ENCODE measurements at places on chromosomes 6 and 20.
A peak's percentile ranks its signal among the peaks of the same experiment; 100 is the strongest.

DNA sequence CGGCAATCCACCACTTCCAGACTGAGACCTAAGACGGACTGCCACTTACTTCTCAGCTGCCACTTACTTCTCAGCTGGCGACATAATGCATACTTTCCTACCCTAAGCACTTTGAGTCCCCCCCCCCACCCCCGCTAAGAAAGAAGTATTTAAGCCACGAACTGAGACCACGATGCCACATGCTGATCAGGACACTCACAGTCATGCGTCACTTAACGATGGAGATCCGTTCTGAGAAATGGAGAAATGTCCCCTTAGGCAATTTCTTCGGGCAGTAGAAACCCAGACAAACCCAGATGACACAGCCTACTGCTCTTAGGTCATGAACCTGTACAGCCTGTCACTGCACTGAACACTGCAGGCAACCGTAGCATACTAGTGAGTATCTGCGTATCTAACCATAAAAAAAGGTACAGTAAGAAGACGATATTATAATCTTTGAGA lies 690 bp downstream of the IFNGR1 start:
- DNase-seq = peak; percentile 51

DNA sequence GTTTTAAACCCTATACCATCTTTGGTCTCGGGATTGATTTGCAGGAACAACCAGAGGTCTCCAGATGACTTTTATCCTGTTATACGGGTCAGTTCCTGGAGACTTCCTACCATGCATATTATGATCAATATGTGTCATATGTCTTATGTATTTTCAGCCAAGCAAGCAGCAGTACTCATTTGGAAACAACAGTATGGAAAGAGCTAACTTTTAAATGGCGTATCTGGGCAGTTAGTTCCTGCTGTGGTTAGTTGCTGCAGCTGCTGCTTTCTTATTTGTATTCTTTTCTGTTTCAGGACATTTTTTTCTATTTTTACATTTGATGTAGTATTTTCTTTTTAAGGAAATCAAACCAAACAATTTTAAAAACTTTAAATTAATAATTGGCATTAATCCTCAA lies 207.5 kb downstream of the MANEA start:
- DNase-seq = no peak

GRCh38 chr20:45019762-45020123 lies 53.4 kb downstream of the STK4 start:
- no peak for DNase-seq

DNA sequence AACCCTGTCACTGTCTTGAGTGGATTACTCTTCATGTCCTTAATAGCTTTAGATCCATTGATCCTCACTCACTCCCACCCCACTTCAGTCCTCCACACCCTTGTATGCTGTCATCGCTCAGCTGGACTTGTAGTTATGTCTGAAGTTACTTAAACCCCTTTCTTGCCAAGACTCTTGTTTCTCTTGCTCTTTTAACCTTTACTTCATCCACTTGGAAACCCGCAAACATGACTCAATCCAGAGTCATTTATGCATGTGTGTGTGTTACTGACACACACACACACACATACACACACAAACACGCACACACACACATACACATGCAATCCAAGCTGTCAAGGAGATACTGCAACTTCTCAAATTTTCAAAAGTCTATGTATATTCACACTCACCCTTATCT lies 341.8 kb downstream of the SYNE1 start:
- DNase-seq = no peak

- DNase-seq = peak; percentile 37
These were observed 4.7 kb downstream of the GTSF1L start for GRCh38 chr20:43722153-43722505.

DNA sequence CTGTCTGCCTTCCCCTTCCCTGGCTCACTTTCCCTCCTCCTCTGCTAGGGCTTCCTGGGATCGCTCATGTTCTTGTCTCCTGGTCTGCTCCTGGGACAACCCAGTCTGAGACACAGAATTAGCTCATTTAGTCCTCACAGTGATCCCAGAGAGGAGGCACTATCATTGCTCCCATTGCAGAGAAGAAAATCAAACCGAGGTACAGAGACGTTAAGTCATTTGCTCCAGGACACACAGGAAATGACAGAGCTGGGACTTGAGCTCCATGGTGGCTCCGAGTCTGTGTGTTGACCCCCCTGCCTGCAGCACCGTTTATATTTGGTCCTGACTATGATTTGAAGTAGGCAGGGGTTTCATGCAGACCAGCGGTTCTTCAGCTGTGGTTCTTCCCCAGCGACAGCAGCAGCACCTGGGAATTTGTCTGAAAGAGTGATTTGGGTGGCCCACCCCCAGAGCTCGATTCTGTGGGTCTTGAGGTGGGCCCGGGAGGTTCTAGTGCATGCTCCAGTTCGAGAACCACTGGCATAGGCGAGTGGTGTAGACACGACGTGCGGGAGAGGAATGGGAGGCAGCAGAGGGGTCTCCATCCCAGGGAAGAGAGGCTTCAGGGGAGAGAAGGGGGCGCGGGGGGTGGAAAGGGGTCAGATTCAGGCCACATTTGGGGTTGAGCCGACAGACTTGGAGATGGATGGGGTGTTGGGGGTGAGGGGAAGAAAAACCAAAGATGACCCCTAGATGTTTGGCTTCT lies 24.7 kb downstream of the PCK1 start:
- no peak for DNase-seq

DNA sequence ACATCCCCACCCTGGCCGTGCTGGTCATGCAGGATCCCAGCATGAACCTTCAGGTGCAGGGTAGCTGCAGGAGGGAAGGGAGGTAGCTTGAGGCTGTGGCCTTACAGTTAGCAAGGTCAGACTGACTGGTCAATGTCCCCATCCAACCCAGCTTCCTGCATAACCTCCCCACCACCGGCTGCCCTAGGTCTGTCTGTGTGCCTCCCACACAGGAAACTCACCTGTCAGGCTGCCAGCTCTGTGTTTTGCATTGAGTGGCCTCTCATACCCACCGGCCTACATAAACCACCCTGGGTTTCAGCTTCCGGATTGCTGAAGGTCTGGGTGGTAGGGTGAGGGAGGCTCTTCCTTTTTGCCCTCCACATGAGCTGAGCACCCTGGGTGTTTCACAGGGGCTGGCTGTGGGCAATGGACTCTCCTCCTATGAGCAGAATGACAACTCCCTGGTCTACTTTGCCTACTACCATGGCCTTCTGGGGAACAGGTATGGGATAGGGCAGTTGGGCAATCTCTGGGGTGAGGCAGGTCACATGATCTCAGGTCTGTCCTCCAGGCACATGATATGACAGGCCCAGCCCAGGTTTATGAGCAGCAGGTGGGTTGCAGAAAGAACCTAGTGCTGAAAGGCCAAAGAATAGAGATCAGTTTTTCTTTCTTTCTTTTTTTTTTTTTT lies 1.8 kb downstream of the CTSA start:
- DNase-seq = peak; percentile 51

DNA sequence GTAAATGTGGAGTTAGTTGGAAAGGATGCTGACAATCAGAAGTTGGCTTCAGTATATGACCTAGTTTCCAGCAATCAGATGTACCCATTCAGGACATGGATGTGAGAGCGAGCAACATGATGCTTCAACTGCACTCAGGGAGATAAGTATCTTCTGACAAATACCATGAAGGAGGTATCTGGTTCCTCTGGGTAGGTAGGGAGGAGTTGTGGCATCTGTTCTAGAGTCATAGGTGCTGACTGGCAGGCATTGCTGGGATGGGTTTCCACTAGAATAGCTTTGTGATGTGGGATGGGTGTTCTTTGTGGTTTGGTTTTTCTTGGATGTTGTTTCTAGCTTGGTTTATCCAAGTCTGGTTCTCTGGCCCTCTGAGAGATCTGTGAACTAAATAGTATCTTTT lies 3.9 kb upstream of the REV3L start:
- DNase-seq = peak; percentile 63

- no peak for DNase-seq
These were observed 64.1 kb downstream of the CLIC5 start for GRCh38 chr6:45951321-45952167.

DNA sequence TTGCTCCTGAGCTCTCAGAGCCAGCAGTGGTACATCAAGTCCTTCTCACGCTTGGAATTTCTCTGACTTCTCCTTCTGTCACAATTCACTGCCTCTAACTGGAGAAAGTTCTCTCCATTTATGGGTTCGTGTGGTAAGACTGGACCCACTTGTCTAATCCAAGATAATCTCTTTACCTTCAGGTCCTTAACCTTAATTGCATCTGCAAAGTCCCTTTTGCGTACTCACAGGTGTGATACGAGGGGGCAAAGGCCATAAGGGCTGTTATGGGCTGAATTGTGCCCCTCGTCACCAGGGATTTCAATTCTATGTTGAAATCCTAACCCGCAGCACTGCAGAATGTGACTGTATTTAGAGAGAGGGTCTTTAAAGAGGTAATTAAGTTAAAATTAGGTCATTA lies 27.5 kb upstream of the TBC1D22B start:
- no peak for DNase-seq

GRCh38 chr6:74805916-74806696 lies 399.7 kb downstream of the COL12A1 start:
- no peak for DNase-seq

- DNase-seq = no peak
These were observed 102.4 kb downstream of the SULF2 start for GRCh38 chr20:47682916-47683315.

GRCh38 chr6:87136963-87137362 lies 18.4 kb upstream of the ZNF292 start:
- no peak for DNase-seq

DNA sequence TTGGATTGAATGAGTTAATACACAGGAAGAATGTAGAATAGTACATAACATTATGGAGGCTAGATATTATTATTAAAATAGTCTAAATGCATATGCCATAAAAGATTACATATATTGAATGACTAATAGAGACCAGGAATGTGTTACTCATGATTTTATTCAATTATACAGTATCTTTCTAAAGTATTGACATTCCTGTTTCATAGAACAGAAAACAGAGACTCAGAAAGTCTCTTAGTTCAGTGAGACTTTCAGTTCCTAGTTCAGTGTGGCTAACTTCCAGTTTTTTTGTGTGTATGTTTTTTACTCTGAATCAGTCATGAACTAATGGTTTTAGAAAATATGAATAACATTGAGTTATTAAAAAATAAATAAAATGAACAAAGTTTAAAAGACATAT lies 34.6 kb upstream of the TMEM244 start:
- no peak for DNase-seq

DNA sequence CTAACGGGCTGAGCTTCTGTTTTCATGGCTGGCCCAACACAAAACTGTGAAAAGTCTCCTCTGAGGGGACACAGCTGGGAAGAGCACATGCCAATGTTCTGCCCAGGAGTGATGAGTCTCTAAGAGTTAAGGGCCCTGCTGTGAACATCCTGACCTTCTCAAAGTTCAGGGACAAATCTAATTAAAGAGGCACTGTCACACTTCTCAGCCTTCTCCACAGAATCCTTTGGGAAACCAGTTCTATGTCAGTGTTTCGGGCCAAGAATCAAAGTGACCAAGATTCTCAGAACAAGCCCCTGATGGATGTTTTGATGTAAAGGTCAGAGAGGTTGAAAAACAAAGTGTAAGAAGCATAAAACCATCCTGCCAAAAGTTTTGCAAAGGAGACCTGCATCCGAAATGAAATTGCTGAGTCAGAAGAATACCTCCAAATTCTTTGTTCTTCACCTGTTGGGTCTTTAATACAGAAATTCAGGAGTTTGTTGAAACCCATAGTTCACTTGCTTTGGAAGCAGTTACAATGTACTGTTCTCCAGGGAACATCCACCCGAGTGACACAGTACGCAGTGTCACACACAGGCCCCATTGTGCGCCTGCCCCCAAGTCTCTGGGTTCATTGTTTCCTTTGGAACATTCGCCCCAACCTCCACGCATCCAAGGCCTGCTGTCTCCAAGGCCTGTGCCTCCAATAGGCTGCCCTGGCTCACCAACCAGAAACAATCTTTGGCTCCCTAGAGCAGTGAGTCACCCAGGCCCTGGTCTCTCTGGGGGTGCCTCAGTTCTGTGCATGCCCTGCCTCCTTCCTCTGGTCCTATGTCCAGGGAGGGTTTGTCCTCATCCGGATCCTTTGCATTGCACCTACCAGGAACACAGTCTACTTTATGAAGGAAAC lies 65.5 kb upstream of the QKI start:
- DNase-seq = no peak

GRCh38 chr6:132931936-132932514 lies 117.7 kb downstream of the RPS12 start:
- DNase-seq = no peak

- DNase-seq = no peak
These were observed 61.6 kb downstream of the MDGA1 start for GRCh38 chr6:37636116-37636515.

DNA sequence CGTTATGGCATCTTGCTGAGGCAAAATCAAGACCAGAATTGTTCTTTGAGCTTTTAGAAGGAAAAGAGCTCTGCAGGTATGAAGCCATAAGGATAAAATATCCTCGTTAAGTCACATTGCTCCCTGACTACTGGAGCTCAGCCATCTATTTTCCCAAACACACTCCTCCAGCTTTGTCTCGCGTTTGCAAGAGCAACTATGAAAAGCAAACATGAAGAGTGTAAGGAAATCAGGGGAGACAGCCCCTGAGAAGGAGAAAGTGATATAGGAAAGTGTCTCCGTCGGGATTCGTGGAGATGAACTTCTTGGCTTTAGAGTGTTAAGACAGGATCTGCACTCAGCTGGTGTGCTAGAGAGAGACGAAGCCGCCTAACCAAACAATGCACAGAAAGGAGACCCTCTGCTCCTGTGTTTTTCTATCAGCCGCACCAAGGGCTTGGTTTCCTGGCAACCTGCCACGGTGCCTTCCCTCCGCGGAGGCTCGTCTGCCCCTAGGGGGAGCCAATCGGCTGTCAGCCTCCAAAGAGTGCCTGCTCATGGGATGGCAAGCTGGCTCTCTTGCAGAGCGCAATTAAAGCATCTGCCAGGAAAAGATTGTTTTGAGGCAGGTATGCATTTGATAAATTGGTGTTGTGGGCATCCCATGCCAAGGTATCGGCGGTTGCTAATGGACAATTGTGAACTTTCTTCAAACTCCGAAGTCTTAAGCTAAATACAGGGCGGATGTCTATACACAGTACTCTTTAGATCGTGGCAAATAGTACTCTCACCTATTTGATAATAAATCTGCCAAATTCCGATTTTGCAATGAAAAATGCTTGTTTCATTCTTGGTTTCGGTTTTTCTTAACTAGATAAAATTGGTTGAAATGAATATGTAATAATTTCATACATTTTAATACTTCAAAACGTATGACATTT lies 603.2 kb downstream of the RNF144B start:
- peak; percentile 54 for DNase-seq

DNA sequence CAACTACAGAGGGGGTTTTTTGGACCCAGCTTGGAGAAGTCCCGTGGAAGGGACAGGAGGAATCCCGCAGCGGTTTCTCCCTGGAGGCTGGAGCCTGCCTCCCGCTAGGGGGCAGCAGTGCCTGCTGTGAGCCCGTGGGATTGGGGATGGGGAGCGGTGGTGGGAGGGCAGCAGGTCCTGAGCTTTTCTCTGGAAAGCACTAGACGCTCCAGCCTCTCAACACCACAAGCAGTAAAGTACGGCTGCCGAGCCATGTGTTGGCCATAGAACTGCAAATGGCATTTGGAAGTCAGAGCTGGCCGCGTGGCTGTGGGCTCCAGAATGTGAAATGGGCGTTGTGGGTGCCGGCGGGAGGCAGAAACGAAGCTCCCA lies 47.8 kb downstream of the GMPR start:
- peak; percentile 43 for DNase-seq

DNA sequence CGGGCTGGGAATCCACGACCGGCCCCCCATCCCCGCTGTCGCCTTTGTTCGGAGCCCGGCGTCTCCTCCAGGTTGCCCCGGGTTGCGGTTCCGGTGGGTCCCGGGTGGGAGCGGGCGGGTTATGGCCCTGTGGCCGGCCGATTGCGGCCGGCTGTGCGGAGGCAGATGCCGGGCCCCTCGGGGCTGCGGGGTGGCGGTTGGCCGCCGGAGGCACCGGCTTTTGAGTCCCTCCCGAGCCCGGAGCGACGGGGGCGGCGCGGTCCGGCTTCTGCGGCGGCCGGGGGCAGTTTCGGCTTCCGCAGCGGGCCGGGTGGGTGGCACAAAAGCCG lies 431 bp downstream of the LOC128125822 start:
- no peak for DNase-seq

All from activated CD4-positive, alpha-beta T cell treated with anti-CD3 and anti-CD28 coated beads, Interleukin-2, Interleukin-6, amounts not matched to agents 100 ng/mL and 50 ng/mL, durations not matched to agents 16 hours and 8 hours (primary cell).